Breast epithelium (tissue), 4 donors: ENCODE measurements at places on chromosomes 4 and X.
A peak's percentile ranks its signal among the peaks of the same experiment; 100 is the strongest.

DNA sequence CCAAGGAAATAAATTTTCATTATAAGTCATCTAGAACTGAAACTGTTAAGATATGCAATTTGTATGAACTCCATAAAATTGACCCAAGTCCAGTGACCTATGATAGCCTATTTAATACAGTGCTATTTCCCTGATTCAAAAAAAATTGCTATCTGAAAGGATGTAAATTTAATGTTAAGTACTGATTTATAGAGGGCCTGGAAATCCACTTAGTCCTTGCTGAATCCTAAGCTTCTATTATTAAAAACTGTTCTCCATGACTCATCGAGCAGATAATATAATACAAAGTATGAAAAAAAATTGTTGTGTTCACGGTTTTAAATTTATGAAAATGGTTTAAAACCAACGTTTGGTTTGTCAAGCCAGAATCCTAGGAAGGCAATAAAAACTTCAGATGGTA is 704.8 kb upstream of the AADAT start:
- no peak for DNase-seq

- no peak for DNase-seq
Observed at GRCh38 chr4:20658456-20658855, 41.8 kb upstream of the PACRGL start.

GRCh38 chr4:177349191-177349590 is 39.5 kb downstream of the NEIL3 start:
- no peak for DNase-seq

- DNase-seq = peak; percentile 58
Observed at GRCh38 chrX:133337250-133337649, 78.0 kb downstream of the GPC4 start.

- no peak for DNase-seq
Observed at GRCh38 chr4:164800786-164801185, 46.9 kb downstream of the SMIM31 start.

DNA sequence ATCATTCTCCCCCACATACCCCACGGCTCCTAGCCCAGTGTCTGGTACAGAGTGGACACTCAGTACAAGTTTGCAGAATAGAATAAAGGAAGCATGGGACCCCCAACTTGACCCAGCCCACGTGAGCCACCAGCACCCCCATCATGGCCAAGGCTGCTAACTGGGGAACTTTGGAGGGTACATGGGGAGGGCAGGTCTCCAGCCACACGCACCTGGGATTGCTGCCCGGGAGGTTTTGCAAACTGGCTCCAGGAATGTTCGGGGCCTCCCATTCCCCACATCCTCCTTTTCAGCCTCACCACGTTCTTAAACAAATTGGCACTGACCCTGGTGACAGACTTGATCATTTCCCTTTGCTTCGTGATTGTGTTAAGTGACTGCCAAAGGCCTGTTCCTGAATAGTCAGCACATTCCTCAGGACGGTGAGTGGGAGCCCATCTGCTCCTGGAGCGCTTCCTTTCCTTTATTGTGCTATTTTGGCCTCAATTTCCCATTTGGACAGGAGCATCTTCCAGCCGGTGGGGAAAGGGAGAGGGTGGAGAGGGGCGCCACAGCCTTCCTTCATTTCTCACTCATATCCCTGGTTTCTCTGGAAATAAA is 18.7 kb upstream of the XPNPEP2 start:
- DNase-seq = no peak

DNA sequence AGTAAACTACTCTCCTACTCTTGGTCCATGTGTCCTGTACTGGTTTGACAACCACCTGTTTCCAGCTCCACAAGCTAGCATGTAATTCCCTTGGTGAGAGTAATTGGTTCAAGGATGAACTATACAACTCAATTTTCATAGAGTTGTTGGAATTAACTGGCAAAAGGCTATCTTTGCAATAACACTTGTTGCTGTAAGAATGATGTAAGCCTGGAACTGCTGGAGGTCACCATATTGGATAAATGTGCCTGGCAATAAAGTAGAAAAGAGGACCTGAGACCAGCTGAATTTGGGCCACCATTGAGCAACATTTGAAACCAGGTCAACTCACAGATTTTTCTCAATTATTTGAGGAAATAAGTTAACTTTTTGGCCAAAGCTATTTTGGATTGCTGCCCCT is 175.5 kb downstream of the CAMK2D start:
- no peak for DNase-seq

- DNase-seq = no peak
Observed at GRCh38 chr4:44532851-44533250, 84.2 kb upstream of the KCTD8 start.

- no peak for DNase-seq
Observed at GRCh38 chr4:119025420-119025819, 110.2 kb upstream of the MYOZ2 start.

- no peak for DNase-seq
Observed at GRCh38 chr4:122663291-122663690, 42.4 kb upstream of the IL21 start.

DNA sequence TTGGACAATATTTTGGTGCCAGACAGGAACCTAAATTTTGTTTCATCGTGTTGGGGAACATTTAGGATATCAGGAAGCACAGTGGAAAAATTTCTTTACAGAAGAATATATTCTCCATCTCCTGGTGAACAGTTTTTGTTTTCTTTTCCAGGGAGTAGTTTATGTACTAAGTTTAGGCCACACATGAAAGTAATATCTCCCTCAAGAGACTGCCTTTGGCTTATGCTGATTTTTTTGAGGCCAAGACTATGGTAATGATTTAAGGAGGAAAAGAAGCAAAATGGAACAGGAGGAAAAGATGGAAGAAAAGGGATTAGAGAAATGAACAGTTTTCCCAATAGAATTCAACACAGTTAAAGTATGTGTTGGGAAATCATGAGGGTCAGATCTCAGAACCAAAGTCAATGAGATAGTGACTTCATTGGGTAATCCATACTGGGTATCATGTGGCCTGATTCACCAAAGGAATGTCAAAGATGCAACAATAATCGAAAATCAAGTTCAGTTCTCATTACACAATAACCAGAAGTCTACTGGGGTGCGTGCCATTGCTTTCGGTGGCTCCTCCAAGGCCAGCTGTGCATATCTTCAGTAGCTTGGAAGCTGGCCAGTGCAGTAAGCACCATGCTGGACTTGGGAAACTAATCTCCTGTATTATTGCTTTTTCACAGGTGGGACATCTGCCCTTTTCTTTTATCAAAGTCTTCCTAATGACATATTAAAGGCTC is 234.8 kb downstream of the COL25A1 start:
- DNase-seq = no peak

DNA sequence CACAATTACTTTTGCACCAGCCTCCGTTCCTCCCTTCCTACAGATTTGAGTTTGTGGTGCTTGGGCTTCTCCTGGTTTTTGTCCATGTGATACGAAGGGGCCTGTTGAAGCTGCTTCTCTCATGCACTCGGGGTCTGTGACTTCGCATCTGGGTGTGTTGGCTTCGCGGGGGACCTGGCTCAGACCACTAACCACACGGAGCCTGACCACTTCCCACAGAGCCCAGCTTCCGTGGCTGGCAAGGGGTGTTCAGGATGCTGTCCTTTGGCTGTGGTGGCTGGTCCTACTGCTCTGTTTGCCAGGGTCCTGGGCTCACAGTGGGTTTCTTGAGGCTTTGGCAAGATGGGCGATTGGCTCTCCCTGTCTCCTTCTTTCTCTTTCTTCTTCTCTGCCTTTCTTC is 19.8 kb upstream of the XG start:
- no peak for DNase-seq

DNA sequence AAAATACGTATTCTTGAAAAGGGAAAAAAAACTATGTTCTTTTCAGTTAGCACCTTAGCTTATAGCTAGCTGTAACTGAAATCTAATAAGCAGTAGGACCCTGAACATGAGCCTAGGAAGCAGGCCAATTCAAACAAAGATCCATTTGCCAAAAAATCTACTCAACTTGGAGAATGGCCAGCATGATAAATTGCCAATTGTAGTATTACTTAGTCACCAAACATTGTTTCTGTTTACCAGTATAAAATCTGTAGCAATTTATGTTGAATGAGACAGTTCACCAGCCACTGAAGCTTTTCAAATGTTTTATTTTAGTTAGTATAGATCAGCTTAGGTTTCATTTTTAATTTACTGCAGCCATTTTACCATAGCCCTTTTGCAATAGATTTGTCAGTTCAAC is 323.6 kb upstream of the DIPK2B start:
- no peak for DNase-seq

- DNase-seq = no peak
Observed at GRCh38 chr4:172521680-172522079, 646.9 kb upstream of the GALNT7 start.

DNA sequence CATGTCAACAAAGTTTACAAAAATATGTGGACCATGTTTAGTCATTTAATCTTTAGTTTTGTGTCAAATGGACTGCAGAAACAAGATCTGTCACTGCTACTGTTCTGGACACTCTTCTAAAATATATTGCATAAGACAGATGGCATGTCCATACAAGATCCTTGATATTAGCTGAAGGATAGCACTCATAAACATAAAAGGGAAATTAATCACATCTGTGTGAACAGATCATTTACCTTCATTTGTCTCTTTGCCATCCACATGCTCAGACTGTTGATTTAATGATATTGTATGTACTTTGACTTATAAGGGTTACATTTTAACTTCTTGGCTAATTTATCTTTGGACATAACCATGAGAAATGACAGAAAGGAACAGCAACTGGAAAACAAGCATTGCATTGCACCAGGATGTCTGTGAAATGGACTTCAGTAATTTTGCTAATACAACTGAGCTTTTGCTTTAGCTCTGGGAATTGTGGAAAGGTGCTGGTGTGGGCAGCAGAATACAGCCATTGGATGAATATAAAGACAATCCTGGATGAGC is at the start of gene UGT2B7:
TSS of gene UGT2B7 (plus strand) at position 364 of the 546 bp plus-strand sequence. CDS start at position 411, 47 bp downstream.
- DNase-seq = no peak

GRCh38 chr4:188993871-188994270 is 854.6 kb downstream of the TRIML1 start:
- no peak for DNase-seq

- DNase-seq = no peak
Observed at GRCh38 chrX:15194146-15194545, 75.7 kb downstream of the ASB9 start.

DNA sequence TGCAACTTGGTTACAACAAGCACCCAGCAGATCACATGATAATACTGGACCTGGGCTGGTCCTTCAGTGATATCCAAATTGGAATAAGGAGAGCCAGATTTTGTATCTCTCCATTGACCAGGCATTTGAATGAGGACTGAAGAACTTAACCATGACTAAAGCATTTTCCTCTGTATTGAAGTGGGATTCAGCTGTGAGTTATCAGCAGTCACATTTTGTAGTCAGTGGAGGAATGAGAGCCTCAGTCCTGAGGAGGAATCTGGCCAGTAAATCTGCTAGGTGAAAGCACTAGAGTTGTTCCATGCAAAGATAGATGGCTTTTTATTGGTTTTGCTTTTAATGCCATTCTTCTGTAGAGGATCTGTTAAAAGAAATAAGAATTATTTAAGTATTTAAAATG is 1506.0 kb downstream of the PCDH7 start:
- DNase-seq = no peak

GRCh38 chrX:20954014-20954413 is 420.2 kb upstream of the CNKSR2 start:
- DNase-seq = no peak

- DNase-seq = no peak
Observed at GRCh38 chr4:7964459-7964858, 24.8 kb upstream of the AFAP1 start.

- DNase-seq = no peak
Observed at GRCh38 chr4:6021831-6022606, 3.8 kb upstream of the C4orf50 start.

- DNase-seq = no peak
Observed at GRCh38 chr4:42612898-42613297, 44.0 kb downstream of the ATP8A1 start.

DNA sequence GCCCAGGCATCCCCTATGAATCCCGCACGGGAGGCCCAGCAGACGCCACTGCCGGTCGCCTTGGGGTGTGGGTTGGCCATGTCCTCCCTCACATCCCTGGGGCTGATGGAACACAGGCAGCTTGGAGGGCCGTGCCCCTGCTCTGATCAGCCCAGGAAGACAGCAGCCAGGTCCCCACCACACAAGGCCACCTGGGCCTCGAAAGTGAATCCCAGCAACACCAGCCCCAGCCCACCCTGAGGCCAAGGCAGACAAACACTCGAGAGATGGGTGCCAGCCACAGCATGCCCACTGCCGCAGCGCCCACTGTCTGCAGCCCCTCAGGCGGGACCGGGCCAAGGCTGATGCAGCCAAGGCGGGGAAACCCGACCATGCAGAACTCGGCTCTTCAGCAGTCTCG is 85.5 kb downstream of the HMX1 start:
- DNase-seq = no peak

DNA sequence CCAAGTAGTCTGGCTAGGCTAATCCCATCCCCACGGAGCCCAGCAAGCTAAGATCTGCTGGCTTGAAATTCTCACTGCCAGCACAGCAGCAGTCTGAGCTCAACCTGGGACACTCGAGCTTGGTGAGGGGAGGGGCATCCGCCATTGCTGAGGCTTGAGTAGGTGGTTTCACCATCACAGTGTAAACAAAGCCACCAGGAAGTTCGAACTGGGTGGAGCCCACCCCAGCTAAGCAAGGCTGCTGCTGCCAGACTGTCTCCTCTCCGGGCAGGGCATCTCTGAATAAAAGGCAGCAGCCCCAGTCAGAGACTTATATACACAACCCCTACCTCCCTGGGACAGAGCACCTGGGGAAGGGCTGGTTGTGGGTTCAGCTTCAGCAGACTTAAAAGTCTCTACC is 639.6 kb downstream of the IQCM start:
- DNase-seq = no peak

GRCh38 chr4:89829470-89830138 is 7.4 kb downstream of the SNCA start:
- DNase-seq = no peak

- DNase-seq = no peak
Observed at GRCh38 chr4:138591808-138592207, 349.7 kb upstream of the SLC7A11 start.

DNA sequence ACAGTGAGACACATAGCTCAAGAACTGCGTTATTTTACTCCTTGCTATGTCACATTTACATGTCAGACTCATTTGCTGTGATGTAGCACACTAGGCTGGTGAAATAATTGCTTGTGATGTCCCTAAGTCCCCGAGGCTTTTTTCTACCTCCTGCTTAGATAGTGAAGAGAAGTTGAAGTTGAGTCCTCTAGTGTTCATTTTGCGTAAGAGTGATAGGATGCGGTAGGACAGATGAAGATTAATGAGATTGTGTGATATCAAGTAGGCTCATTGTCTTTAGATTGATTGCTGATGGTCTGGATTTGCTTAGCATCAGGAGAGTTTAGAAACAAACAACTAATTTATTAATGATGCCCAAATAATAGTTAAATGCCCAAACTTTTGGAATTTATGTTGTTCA is 173.6 kb upstream of the NUDT6 start:
- DNase-seq = no peak

- no peak for DNase-seq
Observed at GRCh38 chrX:39556056-39556455, 541.7 kb downstream of the BCOR start.

GRCh38 chrX:23304881-23305280 is 29.8 kb upstream of the PTCHD1 start:
- DNase-seq = no peak

DNA sequence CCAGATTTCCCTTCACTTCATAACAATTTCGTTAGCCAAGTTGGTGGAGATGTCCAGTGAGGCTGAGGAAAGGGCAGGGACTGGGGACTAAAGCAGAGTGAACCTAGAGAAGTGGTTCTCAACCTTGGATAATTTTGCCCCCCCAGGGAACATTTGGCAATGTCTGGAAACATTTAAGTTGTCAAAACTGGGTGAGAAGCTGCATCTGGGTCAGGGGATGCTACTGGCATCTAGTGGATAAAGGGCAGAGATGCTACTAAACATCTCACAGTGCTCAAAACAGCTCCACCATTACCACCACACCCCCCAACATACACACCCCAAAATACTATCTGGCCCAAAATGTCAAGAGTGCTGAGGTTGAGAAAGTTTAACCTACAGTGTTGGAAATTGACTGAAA is 32.0 kb upstream of the FGF16 start:
- DNase-seq = no peak
